NCI-H526 (cell line): ENCODE measurements at places on chromosomes 3 and 15.

- DNase-seq: no peak
Observed at GRCh38 chr15:92073044-92073785, 219.7 kb downstream of the SLCO3A1 start.

DNA sequence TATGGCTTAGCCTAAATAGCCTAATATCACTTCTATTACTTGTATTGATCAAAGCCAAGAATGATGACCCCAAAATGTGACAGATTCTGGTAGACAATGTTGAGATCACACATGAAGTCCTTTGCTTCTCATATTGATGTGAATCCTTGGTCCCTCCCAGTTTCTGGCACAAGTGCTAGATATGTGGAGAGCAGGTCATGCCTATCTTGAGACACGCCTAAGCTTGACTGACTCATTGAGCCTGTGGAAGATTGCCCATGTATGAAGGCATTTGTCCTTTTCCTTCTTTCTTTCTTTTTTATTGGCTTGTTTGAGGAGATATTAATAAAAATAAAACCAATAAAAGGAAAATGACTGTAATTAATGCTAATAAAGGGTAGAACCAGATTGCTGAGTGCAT lies 54.0 kb upstream of the TMEM108 start:
- no peak for DNase-seq

DNA sequence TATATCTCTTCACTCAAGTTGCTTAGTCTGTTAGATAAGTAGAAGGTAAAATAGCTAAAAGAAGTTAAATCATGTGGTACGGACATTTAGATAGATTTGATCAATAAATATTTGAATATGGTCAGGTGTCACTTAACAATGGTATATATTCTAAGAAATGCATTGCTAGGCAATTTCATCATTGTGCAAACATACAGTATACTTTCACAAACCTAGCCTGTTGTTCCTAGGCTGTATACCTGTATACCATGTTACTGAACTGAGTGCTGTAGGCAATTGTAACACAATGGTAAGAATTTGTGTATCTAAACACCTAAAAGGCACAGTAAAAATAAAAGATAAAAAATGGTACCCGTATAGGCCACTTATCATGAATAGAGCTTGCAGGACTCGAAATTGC lies 112.8 kb upstream of the CGNL1 start:
- DNase-seq: peak; percentile 13

DNA sequence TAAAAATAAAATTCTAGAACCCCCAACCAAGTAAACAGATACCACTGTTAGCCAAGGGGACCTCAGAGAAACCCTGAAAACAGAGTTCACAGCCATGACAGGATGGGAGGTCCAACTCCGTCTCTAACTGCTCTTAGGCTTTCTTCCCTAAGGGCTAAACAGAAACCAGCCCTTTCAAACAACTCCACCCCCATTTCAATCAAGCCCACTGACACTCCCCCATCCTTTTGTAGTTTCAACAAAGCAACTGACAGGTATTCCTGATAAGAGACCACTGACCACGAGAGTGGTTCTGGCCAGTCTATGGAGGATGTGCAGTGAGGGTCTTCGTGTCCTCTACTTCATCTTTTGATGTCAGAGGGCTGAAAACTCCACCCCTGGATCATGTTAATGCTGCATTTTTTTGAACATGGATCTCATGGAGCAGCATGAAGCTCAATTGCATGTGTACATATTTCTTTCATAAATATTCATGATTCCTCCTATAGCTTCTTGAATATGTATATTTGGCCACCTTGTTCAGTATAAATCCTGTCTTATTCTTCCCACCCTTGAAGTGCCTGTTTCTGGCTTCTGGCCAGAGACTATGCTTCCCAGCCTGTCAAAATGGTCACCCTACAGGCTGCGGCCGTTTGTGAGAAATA lies 222.6 kb downstream of the OSBPL10 start:
- DNase-seq: no peak

- DNase-seq: no peak
Observed at GRCh38 chr3:48651771-48652170, 10.9 kb downstream of the CELSR3 start.

DNA sequence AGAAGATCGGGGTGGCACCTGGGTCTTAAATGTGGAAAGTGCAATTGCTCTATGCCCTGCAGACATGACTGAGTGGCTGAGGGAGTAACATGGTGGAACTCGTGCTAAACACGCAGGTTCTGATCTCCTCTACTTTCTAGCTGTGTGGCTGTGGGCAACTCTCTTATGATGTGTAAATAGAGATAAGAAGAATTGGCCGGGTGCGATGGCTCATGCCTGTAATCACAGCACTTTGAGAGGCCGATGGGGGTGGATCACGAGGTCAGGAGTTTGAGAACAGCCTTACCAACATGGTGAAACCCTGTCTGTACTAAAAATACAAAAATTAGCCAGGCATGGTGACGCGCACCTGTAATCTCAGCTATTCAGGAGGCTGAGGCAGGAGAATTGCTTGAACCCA lies 67.7 kb downstream of the CLDN11 start:
- DNase-seq: no peak

DNA sequence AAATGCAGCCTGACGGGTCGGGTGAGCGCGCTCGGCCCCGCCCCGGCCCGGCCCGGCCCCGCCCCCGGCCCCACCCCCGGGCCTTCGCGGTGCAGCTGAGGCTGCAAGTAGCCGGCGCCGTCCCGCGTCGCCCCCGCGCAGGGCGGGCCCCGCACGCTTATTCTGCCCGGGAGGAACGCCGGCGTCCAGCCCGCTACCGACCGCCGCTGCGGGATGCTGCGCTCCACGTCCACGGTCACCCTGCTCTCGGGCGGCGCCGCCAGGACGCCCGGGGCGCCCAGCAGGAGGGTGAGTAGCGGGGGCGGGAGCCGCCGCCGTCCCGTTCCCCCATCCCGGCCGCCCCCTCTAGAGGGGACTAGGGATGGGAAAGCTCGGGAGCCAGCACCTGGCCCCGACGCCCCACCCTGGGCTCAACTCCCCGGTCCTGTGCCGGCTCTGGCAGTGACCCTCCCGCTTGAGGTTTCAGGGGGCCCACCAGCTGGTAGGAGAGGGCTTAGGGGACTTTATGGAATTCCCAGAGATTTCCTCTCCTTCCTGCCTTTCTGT lies at the start of gene MYZAP:
MYZAP (plus strand) TSS at position 83 of the 546 bp plus-strand sequence; CDS start at position 214, 131 bp downstream.
- DNase-seq: no peak

DNA sequence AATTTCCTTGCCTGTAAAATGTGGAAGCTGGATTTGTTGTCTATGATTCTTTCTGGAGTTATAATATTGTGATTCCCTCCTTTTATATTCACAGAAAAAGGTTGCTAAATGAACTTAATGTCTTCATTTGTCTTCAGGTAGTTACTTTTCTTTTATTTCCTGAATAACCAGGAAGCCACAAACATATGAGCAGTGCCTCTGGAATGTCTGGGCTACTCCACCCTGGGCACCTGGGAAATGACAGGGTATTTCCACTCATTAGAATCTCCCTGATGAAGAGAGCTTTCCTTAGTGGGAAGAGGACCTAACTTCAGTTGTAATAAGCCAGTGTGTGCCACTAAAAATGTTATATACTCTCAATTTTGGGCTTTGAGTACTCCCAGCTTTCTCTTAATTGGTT lies 3.8 kb upstream of the SLMAP start:
- DNase-seq: no peak

DNA sequence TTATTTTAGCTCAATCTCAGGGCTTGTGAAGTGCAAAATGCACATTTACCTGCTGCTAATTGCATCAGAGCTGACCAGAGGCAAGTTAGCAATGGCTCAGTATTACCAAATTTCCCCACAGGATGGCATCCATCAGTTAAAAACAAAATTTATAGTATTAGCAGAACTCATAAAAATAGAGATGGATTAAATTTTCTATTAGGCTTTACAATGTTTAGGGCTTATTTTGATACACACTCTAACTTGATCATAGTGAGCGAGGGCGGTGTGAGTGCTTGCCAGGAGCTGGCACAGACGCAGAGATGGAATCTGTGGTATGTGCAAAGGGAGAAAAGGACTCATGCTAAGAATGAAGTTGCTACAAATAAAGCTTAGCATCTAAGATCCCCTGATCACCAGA lies 241.0 kb downstream of the NSUN3 start:
- peak; percentile 1 for DNase-seq

GRCh38 chr15:94670438-94671034 lies 439.2 kb downstream of the MCTP2 start:
- DNase-seq: peak; percentile 18

DNA sequence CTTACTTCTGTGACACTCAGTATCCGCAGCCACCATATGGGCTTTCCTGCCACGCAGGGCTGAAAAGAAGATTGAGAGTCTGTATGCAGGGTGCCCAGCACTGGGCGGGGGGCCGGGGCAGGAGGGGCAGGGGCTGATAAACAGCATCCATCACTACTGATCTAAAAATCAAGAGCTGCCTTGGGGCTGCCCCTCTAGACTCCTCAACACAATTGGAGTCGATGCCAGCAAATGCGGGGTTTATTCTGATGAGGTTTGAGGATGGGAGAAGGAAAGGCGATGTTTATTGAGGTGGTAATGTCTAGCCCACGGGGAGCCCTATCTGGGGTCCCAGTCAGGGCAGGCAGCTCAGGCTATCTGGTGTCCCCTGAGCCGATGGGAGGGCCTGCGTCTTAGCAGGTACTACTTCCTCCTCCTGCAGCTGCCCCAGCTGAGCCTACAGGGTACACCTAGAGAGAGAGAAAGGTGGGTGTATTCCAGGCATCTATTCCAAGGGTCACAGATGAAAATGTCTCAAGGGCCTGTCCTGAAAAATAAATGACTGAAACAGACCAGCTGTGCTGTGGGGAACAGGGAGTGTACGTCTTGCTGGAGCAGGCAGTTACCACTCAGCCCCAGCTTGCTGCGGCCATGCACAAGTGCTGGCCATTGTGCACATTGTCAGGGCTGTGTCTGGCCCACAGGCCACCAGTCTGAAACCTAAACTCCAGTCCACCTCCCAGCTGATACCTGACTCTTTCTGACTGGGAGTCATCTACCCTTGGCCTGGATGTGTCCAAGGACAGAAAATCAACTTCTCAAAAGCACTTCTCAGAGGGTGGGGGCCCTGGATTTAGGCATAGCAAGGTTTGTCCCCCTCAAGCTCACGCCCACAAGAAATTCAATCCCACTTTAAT lies 19.5 kb downstream of the ISG20 start:
- no peak for DNase-seq

- no peak for DNase-seq
Observed at GRCh38 chr15:78921940-78922339, 22.9 kb downstream of the CTSH start.

DNA sequence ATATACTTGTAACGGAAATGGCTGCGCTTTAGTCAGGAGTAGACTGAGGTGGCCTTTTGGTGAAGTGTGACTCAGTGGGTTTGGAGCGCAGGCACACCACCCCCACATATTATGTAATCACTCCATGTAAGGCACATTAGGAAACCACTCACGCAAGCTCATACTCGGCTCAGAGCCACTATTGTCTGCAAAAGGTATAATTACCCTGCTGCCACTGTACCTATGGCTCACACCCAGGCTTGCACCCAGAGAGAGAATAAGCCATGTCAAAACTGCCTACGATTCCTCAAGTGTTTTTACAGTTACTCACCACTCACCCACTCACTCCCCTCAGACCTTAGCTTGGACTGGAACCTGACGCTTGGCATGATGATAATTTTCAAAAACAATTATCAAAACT lies 611.9 kb upstream of the CCDC54 start:
- no peak for DNase-seq

DNA sequence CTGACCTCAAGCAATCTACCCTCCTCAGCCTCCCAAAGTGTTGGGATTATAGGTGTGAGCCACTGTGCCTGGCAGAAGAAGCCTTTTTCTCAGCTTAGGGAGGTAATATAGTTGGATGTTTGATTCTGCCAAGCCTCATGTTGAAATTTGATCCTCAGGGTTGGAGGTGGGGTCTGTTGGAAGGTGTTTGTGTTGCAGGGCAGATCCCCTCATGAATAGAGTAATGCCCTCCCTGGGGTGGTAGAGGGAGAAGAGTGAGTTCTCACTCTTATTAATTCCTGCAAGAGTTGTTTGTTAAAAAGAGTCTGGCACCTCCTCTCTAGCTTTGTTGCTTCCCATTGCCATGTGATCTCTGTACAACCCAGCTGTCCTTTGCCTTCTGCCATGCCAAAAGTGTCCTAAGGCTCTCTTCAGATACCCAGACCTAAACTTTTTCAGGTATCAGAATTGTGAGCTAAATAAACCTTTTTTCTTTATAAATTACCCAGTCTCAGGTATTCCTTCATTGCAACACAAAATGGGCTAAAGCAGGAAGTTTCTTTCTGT lies 16.4 kb downstream of the NECTIN3 start:
- DNase-seq: no peak

GRCh38 chr3:11929531-11929930 lies 74.7 kb upstream of the SYN2 start:
- no peak for DNase-seq

GRCh38 chr3:187367561-187368103 lies 553 bp upstream of the RTP4 start:
- no peak for DNase-seq

- no peak for DNase-seq
Observed at GRCh38 chr3:53122933-53123305, 7.3 kb downstream of the RFT1 start.

GRCh38 chr15:96366526-96366877 lies 36.0 kb downstream of the NR2F2 start:
- no peak for DNase-seq

GRCh38 chr3:127768346-127769008 lies 53.8 kb downstream of the MGLL start:
- no peak for DNase-seq

GRCh38 chr3:46829699-46830208 lies 33.5 kb downstream of the MYL3 start:
- DNase-seq: no peak

- no peak for DNase-seq
Observed at GRCh38 chr15:70147178-70147760, 49.6 kb upstream of the TLE3 start.

- DNase-seq: no peak
Observed at GRCh38 chr15:96325541-96326327, 4.8 kb upstream of the NR2F2 start.

DNA sequence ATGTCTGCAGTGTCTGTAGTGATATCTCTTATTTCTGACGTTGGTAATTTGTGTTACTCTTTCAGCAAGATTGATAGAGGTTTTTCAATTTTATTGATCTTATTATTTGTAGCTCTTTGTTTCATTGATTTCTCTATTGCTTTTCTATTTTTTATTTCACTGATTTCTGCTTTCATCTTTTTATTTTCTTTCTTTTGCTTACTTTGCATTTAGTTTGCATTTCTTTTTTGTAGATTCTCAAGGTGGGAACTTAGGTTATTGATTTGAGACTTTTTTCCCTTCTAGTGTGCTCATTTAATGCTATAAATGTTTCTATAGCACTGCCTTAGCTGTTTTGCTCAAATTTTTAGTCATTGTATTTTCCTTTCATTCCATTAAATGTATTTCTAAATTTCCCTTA lies 49.5 kb upstream of the GABRG3 start:
- no peak for DNase-seq

- no peak for DNase-seq
Observed at GRCh38 chr3:165820671-165821123, 16.5 kb downstream of the BCHE start.

GRCh38 chr3:106376016-106376570 lies 507.3 kb upstream of the CBLB start:
- DNase-seq: no peak
